Activated CD4-positive, alpha-beta T cell treated with anti-CD3 and anti-CD28 coated beads, Interleukin-2, Interleukin-4, amounts not matched to agents 100 ng/mL and 50 ng/mL, durations not matched to agents 16 hours and 8 hours (primary cell): ENCODE measurements at places on chromosomes 6 and 20.

- no peak for DNase-seq
Measured at GRCh38 chr20:21614980-21615379, 90.5 kb upstream of the PAX1 start.

GRCh38 chr6:155188707-155189496 lies 74.9 kb upstream of the CLDN20 start:
- peak; percentile 50 for DNase-seq

DNA sequence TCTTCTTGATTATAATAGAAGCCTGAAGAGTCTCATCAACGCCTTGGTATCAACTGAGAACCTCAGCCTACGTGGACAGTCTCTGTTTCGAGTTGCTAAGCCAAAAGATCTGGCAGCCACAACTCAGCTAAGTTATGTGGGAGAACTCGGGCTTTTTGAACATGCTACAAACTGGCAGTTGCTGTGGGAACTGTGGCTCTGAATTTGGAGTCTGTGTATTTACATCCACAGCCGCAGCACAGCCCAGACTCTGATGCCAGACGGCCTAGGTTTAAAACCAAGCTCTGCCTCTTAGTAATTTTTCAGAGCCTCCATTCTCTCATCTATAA lies 35.8 kb downstream of the RIPOR2 start:
- DNase-seq = peak; percentile 34

- no peak for DNase-seq
Measured at GRCh38 chr6:4707011-4707410, 69.2 kb upstream of the CDYL start.

DNA sequence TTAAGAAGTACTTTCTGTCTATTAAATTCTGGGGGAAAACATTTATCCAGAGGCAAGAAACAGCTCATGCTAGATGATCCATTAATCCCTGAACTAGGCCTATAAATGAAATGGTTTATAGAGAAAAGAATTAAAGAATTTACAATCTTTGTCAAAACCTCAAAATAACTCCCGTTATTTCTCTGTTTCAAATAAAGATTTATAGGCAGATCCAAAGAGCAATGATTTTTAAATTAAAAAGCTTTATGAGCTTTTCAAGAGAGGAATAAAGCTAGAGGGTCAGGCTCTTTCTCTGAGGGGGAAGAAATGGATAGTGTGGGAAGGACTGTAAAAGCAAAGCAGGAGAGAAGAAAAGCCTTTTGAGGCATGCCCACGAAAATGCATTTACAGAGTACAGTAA lies 82.5 kb upstream of the OGFRL1 start:
- DNase-seq = no peak

GRCh38 chr20:10639737-10640556 lies 33.9 kb downstream of the JAG1 start:
- no peak for DNase-seq

DNA sequence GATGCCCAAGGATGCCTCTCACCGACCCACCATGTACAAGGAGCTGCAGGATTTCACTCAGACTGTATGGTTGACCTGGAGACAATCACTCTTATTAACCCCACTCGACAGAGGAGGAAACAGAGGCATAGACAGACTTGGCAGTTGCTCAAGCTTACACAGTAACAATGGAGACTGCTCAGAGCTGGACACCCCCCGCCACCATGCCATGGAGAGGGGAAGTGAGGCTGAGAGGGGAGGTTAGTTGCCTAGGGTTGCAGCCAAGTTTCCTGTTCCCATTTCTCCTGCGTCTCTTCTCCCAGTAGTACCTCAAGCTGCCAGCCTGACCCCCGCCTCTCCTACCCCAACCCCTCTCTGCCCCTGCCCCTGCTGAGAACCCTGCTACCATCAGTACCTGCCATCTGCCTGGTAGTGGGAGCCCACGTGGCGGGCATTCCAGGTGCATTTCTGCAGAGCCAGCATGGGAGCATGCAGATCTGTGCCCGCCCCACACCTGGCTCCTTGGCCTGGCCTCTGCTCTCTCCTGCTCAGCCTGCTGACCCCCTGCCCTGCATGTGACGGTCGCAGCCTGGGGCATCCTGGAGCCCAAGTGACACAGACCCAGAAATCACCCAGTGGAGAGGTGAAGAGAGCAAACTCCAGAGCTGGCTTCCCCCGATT lies 157.7 kb downstream of the PREX1 start:
- no peak for DNase-seq

DNA sequence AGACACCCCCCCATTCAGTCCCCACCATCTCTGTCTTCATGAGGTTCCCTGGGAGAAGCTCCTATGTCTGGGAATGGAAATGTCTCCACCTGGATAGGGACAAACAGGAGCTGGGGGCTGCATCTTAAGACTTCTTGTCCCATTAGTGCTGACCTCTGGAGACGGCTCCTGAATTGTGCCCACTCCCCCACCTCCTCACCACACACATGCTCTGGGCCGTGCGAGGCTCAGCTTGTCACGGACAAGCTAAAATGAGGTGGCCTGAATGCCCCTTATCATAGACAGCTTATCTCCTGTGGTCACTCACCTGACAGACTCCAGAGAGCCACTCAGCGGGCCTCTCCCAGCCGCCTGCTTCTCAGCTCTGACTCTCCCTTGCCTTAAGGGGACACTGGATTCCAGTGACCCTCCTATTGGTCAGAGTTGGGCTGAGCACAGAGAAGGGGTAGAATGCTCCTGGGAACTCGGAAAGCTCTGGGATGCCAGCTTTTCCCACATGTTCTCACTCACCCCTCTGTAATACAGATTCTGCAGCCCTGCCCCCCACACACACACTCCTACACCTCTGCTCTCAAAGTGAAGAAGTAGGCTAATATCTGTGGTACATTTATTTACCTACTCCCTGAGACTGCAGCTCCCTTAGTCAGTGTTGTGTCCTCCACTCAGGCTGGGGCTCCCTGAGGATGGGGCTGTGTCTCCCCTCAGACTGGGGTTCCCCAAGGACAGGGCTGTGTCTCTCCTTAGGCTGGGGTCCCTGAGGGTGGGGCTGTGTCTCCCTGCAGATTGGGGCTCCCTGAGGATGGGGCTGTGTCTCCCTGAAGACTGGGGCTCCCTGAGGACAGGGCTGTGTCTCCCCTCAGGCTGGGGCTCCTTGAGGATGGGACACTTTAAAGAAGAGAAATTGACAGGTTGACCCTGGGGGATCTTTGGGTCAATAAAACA lies 167.5 kb downstream of the VEGFA start:
- no peak for DNase-seq

DNA sequence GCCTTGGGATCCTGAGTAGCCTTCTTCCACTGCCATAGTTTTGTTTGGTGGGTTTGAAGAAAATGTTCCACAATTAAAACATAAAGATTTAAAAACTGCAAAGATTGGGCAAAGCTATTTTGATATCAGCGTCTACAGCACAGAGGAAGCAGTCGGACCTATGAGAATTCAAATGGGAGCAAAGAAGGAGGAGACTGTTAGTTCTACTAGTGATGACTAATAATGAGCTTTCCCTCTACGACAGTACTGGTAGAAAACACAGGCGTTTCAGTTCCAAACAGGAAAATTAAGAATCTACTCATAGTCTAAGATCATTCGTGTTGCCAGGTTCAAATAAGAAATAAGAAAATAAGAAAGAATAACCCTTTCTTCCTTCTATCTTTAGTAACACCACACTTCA lies 121.2 kb downstream of the INSM1 start:
- peak; percentile 58 for DNase-seq

GRCh38 chr6:167697316-167697715 lies 129.4 kb upstream of the AFDN start:
- no peak for DNase-seq
